ENCODE measurements at places on chromosomes 6 and 20.

DNA sequence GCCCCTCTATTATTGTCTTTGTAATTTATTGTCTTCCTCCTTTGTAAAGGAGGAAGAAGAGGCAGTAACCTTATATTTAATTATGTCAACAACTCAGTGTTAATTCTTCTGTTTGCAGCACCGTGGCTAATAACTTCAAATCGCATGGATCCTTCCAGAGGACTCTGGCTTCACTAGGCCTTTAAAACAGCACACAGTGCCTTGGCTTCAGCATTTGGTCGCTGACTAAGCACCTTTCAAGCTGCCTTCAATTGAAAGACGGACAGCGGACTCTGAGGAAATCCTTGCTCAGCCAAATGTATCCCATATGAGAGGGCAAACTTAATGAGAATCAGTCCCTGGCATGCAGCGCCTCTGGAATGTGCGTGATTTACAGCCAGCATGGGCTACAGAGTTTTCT is 64.2 kb downstream of the SGK1 start:
- DNase-seq: no peak

DNA sequence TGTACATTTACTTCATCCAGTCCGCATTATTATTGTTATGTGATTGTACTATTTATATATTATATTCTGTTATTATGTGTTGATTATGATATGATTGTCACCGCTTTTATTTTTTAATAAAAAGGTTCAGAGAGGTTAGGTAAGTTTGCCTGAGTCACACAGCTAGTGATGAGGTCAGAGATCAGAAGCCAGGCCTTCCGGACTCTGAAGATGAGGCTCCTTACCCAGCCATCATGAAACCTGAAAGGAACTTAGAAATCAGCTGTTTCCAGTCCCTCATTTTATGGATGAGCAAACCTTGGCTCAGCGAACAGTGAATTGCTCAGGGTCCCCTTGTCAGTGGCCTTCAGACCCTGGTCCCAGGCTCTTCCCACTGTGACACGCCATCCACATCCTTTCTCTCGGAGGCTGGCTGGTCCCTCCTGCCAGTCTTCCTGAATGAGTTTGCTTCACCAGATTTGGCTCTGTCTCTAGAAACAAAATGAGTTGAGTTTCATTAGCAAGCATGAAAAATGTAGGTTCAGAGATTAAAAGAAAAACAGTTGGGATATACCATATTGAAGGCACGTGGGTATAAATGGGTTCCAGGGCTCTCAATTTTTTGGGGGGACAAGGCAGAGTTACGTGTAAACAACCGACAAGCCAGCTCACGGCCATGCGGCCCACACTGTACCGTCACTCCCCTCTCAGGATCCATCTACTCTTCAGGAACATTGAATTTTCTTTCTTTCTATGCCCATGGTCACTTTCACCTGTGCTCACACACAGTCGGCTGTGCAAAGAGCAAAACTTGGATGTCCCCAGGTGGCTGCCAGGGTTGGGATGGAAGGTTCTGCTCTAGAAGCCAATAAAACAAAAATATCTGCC is 132.9 kb downstream of the ZDHHC14 start:
- no peak for DNase-seq

GRCh38 chr20:37395921-37396415 is 50.0 kb downstream of the SRC start:
- peak; percentile 68 for DNase-seq

DNA sequence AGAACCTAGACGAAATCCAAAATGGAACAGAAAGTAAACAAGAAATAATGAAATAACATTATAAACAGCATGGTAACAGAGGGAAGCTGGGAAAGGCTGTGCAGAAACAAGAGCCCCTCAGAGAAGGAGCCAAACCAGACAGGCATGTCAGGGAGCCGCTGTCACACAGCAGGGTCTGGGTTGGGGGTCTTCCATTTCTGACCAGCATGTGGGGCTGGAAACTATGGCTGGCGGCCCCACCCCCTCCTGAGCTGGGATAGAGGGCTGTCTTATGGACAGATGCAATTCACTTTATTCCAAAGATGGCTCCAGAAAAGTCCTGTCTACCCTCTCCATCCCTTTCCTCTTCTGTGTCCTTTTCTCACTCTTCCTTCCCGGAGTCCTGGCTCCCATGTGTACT is 27.3 kb downstream of the C6orf89 start:
- DNase-seq: no peak

DNA sequence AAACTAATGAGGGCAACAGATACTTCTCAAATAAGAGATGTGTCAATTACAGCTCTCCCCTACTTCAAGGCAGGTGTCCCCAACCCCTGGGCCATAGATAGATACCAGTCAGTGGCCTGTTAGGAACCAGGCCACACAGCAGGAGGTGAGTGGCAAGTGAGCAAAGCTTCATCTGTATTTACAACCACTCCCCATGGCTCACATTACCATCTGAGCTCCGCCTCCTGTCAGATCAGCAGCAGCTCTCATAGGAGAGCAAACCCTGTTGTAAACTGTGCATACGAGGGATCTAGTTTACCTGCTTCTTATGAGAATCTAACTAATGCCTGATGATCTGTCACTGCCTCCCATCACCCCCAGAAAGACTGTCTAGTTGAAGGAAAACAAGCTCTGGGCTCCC is 422.1 kb downstream of the GJA1 start:
- DNase-seq: peak; percentile 4

- DNase-seq: peak; percentile 36
Observed at GRCh38 chr6:47131773-47132172, 89.6 kb upstream of the ADGRF1 start.

DNA sequence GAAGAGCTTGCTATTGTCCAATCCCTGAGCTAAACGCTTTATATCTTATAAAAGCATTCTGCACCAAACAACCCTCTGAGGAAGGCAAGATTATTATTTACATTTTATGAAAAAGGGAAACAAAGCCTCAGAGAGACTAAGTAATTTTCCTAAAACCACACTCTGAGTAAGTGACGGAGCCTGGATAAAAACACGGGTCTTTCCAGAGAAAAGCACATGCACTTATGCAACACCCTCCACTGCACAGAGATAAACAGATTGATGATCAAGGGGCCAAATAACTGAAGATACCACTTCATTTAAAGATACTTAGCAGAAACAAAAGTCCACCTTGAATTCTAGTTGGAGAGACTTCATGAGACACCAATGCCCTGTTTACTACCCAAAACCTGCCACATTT is 214.7 kb upstream of the PDE10A start:
- DNase-seq: no peak

DNA sequence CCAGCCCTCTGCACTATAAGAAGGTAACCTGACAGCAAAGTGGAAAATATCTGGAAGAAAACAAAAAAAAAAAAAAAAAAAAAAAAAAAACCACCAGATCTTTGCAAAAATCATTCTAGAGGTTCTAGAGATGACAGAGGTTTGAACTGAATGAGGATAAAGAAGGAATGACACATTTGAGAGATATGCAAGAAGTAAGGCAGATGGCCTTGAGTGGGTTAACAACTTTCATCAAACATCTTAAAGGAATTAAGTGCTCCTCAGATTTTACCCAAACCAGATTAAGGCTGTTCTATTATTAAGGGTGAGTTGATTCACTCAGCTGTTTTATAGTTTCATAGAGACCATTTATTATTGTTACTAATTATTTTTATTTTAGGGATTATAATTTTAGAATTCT is 62.0 kb downstream of the RSPO3 start:
- no peak for DNase-seq

GRCh38 chr6:45184937-45185336 is 143.2 kb upstream of the RUNX2 start:
- DNase-seq: no peak

DNA sequence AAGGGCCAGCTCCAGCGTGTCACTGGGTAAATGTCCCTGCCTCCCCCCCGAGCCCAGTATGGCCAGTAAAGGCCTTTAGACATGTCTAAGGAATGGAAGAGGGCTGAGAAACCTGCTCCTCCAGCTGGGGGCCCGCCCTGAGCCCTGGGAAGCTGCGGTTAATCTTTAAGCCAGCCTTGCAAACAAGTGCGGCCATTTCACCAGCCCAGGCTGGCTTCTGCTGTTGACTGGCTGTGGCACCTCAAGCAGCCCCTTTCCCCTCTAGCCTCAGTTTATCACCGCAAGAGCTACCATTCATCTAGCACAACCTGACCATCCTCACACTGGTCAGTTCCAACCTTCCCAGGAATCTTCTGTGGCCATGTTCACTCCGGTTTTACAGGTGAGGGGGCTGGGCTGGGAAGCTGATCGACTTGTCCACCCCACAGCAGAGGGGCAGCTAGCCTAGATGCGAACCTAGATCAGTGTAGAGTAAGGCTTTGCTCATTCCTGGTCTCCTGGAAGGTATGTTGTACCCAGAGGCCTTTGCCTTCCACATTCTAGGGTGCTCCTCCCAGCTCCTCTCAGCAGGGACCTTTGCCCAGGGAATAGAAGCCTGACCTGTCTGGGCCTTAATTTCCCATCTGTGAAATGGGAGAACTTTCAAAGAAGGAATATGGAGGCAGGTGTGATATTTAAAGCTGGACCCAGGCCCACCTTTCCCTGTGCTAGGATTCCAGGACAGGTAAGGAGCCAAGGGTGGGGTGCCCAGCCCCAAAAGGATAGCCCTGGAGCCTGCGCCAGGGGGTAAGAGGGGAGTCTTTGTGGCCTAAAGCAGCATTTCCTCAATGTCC is 1.2 kb upstream of the SRC start:
- DNase-seq: peak; percentile 99

DNA sequence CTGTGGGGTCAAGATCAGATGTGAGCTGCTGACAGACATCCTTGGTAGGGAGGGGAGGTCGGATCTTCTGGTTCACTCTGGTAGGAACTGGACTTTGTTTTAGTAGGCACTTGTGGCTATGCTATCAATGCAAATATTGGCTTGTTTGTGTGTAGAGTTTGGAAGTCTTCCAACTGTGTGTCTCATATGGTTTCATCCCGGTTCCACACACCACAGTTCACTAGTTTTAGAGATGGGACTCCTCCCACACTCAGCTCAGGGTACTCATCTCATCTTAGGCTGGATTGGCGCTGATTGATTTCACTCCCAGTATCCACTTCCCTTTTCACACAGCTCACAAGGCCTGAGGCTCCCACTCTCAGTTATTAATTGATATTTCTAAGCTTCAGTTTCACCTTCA is 161.3 kb downstream of the THBS2 start:
- no peak for DNase-seq

DNA sequence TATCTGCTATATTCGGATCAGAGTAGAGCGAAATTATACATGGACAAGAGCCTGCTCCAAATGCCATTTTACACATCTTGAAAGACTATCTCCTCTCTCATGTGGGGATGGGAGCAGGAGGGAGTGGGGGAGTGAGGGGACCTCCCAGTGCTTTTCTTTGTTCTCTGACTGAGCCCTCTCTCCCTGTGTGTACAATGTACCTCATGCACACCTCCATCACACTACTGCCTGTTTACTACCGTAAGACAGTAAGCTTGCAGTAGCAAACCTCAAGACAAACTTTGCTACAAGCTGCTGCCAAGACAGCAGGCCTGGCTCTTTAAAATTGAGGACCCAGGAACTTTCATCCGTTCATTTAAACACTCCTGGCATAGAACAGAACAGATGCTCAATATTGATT is 7.2 kb downstream of the NHSL1 start:
- DNase-seq: no peak

GRCh38 chr6:159982731-159983506 is 14.0 kb downstream of the IGF2R start:
- DNase-seq: no peak

- DNase-seq: no peak
Observed at GRCh38 chr6:75528423-75528822, 34.8 kb upstream of the FILIP1 start.

- no peak for DNase-seq
Observed at GRCh38 chr6:111888928-111889695, 15.9 kb upstream of the FYN start.

- no peak for DNase-seq
Observed at GRCh38 chr20:35892871-35893270, 61.4 kb downstream of the SCAND1 start.

DNA sequence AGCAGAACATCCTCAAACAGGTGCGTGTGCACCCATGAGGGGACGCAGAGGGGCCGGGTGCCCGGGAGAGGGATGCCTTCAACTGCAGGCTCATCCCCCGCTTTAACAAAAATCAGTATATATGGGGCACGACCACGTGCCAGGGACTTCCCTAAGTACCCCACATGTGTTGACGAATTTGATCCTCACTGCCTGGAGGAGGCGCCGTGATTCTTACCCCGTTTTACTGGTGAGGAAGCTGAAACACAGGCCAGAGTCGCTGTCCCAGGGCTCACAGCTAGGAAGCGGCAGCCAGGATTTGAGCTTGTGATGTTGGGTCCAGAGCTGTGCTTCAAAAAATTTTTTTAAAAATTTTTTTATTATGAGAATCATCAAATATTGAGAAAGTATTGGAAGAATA is 44.8 kb downstream of the ITPR3 start:
- DNase-seq: no peak

GRCh38 chr20:50195524-50196120 is 5.0 kb downstream of the CEBPB start:
- peak; percentile 40 for DNase-seq

DNA sequence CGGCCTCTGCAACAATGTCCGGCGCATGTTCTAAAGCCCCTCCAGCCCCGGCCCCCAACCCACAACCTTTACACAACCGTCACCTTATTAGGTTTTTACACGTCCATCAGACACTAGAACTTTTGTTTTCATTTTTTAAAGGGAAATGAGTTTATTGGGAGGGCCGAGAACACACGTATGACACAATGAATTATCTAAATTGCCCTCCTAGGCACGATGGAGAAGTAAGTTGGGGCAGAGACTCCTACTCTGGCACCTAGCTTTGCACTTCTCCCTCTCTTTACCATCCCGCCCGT is 1.2 kb upstream of the DLL1 start:
- no peak for DNase-seq

GRCh38 chr6:149934249-149935156 is 7.3 kb upstream of the ULBP2 start:
- DNase-seq: peak; percentile 83

- peak; percentile 38 for DNase-seq
Observed at GRCh38 chr6:133259561-133259960, 18.4 kb downstream of the EYA4 start.

DNA sequence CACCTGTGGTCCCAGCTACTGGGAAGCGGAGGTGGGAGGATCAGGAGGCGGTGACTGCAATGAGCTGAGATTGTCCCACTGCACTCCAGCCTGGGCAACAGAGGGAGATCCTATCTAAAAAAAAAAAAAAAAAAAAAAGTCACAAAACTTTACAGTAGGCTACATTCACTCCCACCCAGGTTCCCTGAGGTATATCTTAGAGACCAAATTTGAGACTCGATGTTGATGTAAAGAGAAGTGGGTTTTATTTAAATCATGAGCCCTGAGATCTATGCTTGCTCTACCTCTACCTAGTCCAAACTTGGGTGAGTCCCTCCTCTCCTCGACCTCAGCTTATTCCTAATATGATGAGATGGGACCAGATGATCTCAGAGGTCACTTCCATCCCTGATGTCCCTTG is 8.8 kb upstream of the DEF6 start:
- no peak for DNase-seq

DNA sequence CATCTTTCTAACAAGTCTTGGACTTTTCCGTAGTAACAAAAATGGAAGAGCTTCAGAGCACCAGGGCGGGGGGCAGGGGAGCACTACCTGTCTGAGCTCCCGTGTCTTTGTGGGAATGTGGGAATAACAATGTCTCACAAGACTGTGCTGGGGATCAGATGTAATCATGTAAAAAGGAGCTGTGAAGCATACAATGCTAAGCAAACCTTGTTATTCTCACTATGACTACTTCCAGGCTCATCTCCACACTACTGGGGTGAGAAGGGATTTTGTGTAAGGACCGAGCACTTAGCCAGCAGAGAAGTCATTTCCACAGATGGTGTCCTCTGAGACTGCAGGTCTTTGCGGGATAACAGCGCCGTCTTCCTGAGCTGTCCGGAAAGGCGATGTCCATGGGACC is 27.1 kb downstream of the PRR18 start:
- no peak for DNase-seq
